Cardiac septum (tissue), 1 donor: ENCODE measurements at places on chromosomes 5 and 9. TPM values are rescaled to one million over a fixed set of nuclear protein-coding genes. Genes with fewer than 3 reads are reported as not detected.

GADD45G gene
- total RNA-seq = 29.6 TPM

ASS1 gene
- total RNA-seq = 53.7 TPM

- DNase-seq = no peak
These were observed 40.4 kb downstream of the PCSK5 start for GRCh38 chr9:75930730-75931321.

GRCh38 chr9:131420980-131421624 lies 27.2 kb downstream of the PRRC2B start:
- DNase-seq = no peak
